ENCODE measurements at places on chromosomes 7 and 10.

GRCh38 chr7:105688617-105689016 is 107.3 kb upstream of the EFCAB10 start:
- DNase-seq, result no peak

- no peak for DNase-seq
Measured at GRCh38 chr10:91512458-91512857, 102.3 kb downstream of the HECTD2 start.

DNA sequence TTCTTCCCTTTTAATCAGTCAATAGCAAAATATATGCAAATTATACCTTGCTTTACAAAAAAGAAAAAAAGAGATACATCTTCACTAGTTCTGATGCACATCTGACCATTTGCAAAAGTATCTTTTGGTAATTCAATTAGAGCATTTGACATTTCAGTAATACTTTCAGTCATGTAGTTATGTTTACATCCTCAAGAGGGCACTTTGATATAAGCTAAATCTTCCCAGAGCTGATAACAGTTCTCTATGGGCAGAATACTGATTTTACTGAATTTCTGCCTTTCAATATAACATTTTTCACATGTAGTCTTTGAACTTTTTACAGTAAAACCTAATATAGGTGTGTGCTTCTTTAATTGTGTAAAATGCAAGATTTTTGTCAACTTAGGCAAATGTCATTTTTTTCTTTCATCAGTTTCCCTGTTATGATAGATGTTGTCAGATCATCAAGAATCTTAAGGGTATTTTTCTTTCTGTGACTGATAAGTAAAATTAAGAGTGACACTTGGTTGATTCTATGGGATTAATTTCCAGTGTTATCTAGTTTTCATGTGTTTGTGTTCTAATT is 703.5 kb upstream of the SEMA3D start:
- DNase-seq, result no peak

GRCh38 chr7:138470391-138471157 is 10.5 kb downstream of the TRIM24 start:
- no peak for DNase-seq

DNA sequence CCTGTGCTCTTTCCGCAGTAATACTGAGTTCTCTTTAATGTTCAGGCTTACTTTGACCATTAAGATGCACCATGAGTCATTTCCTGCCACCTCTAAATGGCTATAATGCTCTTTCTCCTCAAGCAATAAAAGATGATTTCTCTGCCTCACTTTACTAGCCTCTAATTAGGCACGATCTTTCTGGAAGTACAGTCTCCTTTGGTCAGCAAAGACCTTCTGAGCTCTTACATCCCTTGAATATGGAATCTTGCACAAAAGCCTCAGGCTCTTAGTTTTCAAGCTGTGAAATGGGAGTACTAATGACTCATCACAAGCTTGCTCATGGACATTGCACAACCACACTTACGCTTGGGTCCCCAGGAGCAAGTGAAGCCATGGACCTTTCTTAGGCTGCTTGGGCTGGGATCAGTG is 85.9 kb downstream of the FRMD4A start:
- DNase-seq, result no peak

DNA sequence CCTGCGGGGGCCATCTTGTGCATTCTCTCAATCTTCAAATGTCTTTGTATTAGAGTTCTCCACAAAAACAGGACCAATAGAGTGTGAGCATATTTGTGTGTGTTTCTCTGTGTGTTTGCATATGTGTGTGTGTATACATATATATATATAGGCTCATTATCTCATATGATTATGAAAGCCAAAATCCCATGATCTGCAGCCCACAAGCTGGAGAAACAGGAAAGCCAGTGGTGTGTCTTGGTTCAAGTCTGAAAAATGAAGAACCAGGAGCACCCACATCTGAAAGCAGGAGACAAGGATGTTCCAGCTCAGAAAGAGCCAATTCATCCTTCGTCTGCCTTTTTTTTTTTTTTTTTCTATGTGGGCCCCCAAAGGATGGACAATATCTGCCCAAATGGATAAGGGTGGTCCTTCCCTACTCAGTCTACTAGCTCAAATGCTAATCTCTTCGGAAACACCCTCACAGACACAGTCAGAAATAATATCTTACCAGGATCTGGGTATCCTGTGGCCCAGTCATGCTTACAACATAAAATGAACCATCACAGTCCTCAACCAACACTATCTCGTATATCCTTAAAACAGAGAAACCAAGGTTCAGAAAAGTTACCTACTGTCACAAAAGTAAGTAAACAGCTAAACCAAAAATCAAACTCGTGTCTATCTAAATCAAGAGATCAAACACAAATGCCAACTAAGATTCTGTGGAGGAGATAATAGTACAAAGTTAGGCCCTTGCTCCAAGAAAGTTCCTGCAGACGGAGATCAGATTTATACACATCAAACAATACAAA is 141.9 kb downstream of the JMJD1C start:
- DNase-seq, result no peak

DNA sequence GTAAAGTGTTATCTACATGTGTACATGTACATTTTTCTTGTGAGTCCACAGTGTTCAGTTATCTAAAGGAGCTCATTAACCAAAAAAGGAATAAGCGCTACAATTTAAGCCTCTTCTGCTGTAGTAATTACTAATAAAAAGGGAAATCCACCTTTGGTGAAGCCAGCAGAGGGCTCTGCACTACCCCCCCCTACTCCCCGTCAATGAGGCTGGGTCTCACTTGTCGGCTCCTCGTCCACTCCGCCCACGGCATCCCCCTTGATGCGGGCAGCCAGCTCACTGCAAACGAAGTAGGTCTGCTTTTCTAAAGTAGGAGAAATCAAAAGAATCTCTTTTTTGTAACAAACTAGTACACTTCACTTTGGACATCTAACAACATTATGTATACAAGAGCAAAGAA is 4.7 kb upstream of the WASHC2A start:
- no peak for DNase-seq

- DNase-seq, result no peak
Measured at GRCh38 chr10:108749042-108749441, 1174.3 kb downstream of the XPNPEP1 start.

DNA sequence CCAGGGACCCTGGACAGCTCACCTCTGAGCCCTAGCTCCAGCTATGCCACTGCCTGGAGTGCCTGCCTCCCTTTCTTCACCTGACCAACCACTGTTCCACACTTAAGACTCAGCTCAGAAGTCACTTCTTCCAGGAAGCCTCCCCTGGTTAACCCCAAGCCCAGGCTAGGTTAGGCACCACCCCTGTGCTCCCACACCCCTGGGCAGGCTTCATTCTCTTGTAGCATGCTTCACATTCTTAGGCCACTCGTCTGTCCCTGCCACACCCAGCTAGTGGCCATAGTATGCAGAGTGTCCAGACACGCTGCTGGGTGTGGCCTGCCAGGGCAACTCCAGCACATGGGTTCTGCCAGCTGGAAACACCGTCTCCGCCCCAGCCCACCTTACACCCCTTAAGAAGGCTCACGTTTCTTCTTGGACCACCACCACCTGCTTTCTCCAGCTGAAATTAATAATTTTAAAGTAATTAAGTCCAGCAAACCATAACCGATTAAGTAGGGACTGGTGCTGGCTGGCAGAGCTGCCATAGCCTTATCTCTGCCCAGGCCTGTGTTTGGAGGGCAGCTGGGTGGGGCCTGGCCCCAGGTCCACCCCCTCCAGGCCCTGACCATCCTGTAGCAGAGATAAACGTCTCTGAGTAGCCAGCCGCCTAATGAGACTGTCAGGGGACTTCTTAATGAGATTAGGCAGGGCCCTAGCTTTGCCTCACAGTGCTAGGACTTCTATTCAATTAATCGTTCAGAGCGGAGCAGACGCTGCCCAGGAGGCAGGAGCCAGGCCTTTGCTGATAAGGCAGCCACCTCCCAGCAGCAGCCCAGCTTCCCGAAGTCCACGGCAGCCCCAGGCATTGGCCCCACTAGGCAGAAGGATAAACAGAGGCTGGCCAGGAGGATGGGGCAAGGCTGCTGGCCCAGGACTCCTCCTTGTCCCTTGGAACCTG is 20.5 kb downstream of the GRID1 start:
- no peak for DNase-seq

DNA sequence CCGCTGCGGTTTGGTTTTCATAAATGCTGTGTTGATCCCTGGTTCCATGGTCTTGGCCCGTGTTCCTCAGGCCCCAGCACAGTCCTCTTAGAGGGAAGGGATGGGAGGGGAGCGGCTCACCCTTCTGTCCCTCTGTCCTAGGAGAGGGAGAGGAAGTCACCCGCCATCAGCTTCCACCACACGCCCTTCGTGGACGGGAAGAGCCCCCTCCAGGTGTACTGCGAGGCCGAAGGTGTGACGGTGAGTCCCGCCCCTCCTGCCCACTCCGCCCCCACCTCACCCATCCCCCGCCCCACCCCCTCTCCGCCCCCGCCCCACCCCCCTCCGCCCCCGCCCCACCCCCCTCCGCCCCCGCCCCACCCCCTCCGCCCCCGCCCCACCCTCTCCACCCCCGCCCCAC is 37.5 kb upstream of the DPYSL4 start:
- DNase-seq, result no peak

- DNase-seq, result no peak
Measured at GRCh38 chr7:47349401-47349800, 232.5 kb downstream of the TNS3 start.

GRCh38 chr10:48633381-48634197 is 28.7 kb upstream of the ARHGAP22 start:
- no peak for DNase-seq

DNA sequence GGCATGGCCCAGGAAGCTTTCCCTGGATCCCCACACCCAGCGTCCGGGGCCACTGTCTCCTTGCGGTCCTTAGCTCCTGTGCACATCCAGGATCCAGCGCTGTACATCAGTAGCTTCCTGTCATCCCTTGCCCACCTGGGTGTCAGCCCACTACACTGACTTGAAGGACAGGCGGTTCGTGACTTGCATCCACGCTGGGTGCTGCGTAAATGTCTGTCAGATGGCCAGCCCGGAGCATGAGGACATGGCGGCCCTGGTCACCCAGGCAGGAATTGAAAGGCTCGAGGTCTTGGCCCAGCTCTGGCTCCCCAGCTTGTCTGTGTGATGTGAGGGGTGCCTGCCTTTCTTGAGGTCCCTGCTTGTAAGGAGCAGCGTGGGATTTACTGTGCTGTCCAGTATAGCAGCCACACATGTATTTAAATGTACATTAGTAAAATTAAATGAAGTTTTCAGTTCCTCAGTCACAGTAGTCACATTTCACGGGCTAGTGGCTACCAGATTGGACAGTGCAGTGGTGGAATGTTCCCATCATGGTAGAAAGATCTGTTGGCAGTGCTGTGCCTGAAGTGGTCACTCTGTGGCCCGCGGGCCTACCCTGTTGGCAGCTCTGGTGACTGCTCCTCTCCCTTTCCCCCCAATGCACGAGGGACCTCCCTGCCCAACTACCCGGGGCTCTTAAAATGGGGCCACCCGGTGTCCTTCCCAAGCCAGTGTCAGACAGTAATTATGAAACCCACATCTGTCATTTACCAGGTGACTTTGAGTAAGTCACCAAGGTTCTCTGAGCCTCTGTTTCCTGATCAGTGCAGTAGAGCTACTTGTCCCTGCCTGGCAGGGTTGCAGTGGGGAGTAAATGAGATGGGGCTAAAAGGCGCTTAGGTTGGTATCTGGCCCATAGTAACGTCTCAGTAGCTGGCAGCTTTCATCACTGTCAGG is 97.8 kb upstream of the PPIF start:
- peak; percentile 17 for DNase-seq

DNA sequence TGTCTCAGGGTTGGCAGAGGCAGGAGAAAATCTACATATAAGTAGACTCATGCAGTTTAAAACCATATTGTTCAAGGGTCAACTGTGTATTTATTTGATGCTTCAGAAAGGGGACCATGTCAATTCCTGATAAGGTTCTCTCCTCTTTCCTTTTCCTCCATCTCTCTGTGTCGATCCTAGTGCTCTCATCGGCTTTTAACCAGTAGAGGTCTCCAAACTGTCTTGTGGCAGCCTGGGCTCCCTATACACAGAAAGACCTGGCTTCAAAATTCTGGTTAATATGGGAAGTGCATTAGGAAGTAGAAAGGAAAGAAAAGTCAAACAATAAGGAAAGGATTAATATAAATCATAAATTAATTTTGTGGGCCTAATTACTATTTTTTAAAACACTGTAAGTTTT is 304.4 kb upstream of the C7orf33 start:
- no peak for DNase-seq

- DNase-seq, result no peak
Measured at GRCh38 chr7:19381321-19381720, 236.1 kb upstream of the FERD3L start.

- DNase-seq, result peak; percentile 49
Measured at GRCh38 chr10:23439961-23440889, 1.4 kb downstream of the OTUD1 start.

DNA sequence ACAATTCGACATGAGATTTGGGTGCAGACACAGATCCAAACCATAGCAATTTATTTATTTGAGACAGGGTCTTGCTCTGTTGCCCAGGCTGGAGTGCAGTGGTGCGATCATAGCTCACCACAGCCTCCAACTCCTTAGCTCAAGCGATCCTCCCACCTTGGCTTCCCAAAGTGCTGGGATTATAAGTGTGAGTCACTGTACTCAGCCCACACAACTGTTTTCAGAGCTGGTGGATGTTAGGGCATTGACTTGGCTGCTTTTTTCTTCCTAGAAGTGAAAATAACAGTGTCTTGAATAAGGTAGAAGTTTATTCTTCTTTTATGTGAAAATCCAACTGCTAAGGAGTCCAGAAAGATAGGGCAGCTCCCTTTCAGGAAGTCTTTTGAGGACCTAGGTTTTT is 132.1 kb downstream of the CCDC3 start:
- no peak for DNase-seq

DNA sequence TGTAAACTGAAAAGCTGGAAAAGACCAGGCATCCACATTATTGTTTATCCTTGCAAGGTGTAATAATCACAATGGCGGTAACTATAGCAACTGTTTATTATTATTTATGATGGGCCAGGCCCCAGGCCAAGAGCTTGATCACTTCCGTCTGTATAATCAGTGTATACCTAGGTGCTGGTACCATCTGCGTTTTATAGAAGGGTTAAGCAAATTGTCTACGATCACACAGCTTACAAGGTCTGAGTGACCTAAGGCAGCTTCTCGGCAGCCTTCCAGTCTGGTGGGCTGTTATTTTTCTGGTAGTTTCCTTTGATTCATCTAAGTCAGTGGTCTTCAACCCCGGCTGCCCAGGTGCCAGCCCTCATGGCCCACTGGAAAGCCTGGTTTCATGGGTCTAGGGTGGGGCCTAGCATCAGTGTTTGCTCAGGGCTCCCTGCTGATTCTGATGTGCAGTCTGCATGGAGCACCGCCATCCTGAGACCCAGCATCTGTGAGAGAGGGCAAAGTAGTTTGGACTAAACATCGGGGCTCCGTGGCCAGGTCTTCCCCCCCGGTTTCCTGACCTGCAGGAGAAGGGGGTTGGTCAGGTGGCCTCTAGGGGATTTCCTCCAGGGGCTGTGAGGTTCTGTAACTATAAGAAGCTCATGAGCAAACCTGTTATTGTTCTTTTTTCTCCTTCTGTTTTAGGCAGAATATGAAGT is 146.4 kb downstream of the RGS10 start:
- no peak for DNase-seq

All from stimulated activated CD4-positive, alpha-beta T cell treated with anti-CD3 and anti-CD28 coated beads, Interleukin-15, amount 100 ng/mL, for 24 hours (primary cell).